ENCODE measurements at places on chromosomes 7 and 10.

GRCh38 chr10:50367732-50368131 is 116.4 kb upstream of the ASAH2 start:
- no peak for DNase-seq

- no peak for DNase-seq
These were observed 119.7 kb upstream of the KLF14 start for GRCh38 chr7:130853503-130854279.

DNA sequence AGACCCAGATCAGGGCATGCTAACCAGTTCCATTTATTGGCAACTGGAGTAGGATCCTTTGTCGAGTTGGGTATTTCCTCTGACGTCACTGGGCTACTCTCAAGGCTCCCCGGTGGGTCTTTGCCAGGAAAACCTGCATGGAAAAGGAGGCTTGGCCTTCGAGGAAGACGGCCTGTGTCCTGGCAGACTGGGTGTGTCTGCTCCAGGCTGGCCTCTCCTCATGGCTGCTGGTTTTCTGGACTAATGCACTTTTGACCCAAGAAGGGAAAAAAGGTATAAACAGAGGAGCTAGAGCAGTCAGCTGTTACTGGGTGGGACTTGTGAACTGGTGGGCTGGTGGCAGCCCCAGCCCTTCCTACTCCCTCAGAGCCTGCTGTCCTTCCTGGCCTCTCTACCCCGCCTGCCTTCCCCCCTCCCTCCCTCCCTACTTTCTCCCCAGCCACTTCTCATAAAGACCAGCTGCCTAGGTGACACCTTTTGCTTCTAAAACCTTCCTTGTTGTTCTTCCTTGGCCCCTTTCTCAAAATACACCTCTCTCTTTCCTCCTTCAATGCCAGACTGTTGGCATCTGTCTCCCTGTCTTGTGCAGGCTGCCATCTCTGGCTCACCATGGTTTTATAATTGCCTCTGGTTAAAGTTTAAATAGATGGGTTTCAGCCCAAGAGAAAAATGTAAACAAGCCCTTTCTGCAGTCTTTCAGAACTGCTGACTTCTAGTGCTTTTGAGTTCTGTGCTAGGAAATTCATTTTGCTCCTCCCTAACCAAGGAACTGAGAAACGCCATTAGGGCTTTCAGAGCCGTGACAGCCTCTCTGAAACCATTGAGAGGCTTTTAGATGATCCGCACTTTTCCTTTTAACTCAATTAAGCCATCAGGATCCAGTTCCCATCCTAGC is 101.8 kb upstream of the MKLN1 start:
- no peak for DNase-seq

DNA sequence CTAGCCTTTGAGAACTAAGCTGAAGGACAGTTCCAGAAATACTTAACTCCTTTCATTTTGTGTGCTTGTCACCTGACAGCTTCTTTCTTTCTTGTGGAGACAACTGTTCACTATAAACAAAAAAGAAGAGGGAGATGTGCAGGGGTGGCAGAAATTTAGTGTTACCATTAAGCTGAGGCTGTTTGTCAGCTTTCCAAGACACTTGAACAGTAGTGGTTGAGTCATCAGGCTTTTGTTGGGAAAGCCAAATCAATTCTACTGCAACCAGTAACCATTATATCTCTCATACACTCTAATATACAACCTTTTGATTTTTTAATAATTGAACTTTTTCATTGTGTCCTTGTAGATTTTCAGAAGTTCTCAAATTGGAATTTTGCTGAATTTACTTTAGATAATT is 75.3 kb downstream of the POLL start:
- DNase-seq = no peak

GRCh38 chr10:50618624-50619023 is 5.1 kb downstream of the SGMS1 start:
- DNase-seq = no peak

GRCh38 chr10:131934769-131935168 is 34.0 kb downstream of the PPP2R2D start:
- DNase-seq = no peak

DNA sequence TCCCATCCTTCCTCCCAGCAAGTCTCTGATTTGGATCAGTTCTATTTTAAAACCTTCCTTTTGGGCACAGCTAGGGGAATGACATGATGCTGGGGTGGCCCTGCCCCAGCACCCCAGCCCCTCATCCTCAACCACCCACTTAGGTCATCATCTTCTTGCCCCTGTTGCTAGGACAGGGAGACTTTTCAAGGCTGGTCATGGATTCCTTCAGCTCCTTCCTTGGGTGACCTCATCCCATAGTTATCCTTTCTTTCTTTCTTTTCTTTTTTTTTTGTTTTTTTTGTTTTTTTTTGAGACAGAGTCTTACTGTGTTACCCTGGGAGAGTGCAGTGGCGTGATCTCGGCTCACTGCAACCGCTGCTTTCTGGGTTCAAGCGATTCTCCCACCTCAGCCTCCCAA is 127.2 kb downstream of the WDFY4 start:
- no peak for DNase-seq

DNA sequence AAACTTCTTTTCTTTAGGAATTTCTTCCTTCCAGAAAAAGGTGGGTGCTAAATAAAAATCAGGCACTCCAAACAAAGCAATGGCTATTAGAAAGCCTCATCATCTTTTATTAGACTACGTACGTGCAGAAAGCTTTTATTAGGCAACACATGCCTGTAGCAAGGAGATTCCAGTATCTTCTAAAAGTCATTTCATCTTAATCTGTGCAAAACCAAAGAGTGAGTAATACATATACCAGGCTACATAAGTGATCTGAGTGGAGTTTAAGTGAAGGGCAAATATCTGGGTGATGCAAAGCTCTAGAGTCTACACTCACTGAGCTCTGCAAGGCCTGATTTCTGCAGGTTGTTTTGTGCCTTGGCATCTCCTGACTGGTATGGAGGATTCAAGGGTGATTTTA is 231.7 kb downstream of the ELMO1 start:
- DNase-seq = no peak

DNA sequence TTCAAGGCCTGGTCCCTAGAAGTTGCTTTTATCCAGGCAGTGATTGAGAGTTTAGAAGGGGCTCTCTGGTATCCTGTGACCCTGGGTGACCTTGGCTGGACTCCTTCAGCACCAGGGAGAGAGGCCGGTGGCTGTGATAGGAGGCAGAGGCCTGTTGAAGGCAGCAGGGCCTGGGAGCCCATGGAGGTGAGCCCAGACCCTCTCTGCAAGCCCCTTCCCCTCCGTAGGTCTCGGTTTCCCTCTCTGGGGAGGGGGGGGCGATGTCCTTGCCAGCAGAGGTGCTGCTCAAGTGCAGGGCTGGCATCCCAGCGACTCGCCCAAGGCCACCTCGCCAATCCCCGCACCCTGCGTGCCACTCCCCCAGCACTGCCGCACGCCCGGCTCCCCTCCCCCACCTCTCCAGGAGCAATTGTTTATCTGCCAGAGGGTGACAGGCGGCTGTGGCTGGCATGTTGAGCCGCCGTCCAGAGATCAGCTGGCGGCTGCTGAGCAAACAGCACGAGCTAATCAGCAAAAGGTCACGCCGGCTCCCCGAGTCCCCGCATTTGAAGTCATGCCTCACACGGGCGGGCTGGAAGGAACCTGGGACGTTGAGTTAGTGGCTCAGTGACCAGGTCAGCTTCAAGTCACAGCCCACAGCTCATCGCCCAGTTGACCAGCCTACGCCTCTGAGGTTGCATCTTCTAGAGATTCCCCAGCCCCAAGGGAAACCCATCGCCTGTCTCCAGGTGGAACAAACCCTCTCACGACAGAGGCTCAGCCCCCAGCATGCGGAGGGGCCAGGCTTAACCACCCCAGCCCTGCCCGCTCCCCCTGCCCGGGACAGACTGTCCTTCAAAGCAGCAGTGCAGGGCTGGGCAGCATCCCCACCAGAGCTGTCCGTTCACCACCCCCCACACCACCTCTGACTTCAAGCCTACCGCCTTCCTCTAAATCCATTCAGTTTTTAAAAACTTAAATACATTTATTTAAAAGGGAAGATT is 43.7 kb downstream of the ELFN1 start:
- no peak for DNase-seq

GRCh38 chr7:88215295-88215694 is 4.5 kb downstream of the SRI start:
- DNase-seq = no peak

DNA sequence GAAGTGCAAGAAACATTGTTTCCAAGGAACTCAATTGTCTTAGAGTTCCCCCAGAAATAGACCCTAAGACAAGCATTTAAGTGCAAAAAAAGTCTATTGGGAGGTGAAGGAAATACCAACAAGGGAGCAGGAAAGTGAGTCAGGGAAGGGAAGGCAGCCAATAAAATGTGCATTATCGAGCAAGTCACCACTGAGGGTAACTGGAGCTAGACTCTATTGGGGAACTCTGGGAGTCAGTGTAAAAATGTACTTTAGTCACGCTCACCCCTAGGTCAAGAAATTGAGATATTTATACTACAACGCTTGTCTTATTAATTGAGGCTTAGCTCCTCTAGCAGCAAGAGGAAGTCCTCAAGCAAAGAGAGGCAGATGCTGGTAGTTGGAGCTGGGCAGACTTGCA is 137.7 kb downstream of the RTKN2 start:
- no peak for DNase-seq

DNA sequence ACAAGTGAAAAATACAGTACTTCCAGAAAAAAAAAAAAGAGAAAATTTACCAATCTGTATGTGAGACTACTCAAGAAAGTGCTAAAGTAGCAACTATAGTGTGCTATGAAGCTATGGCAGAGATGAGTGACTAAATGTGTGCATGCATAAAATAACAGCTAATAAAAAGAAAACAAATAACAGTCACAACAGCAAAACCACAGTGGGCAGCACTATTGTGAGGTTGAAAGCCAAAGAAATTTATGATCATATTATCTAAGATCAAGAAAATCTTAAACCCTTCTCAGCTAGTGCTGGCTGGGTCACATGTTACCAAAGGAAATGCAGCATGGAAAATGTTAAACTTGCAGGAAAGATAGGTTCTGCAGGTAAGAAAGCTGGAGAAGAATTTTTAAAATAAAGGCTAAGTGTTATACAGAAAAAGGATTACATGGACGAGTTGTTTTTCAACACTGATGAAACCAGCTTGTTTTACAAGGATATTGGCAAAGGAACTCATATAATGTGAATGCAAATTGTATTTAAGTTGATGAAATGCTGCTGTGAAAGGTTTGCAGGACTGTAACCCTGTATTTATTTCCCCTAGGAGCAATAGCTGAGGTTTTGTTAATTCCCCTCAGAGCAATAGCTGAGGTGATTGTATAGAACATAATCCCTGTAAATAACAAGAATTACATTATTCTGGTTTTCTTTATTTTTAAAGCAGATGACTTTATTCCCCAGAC is 15.6 kb upstream of the OR2A5 start:
- DNase-seq = no peak

DNA sequence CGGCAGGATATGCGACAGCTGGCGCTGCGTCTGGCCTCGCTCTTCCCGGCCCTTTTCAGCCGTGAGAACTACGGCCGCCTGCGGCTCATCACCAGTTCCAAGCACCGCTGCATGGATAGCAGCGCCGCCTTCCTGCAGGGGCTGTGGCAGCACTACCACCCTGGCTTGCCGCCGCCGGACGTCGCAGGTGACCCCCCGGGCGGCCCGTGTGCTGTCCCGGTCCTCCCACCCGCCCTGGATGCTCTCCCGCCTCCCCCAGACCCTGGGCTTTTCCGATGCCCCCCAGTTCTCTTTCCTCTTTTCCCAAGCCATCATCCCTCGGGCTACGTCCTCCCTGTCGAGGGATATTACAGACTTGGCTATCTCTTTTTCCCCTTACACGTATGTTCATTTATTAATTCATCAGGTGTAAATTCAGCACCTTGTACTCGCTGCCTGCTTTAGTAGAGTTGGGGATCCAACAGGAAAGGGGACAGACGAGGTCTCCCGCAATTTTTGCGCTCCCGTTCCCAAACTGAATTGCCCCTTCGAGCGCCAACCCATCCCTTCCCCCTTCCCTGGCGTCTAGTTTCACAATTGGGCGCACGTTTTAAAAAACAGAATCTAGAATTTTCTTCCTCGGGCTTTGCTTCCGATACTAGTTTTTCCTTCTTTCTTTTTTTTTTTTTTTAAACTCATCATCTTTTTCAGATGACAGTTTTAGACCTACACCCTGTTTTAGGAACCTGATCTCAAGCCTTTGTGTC is 846 bp downstream of the MINPP1 start:
- DNase-seq = peak; percentile 46
